ENCODE measurements at places on chromosomes 12 and 14. TPM values are rescaled to one million over a fixed set of nuclear protein-coding genes. Genes with fewer than 3 reads are reported as not detected.

DNA sequence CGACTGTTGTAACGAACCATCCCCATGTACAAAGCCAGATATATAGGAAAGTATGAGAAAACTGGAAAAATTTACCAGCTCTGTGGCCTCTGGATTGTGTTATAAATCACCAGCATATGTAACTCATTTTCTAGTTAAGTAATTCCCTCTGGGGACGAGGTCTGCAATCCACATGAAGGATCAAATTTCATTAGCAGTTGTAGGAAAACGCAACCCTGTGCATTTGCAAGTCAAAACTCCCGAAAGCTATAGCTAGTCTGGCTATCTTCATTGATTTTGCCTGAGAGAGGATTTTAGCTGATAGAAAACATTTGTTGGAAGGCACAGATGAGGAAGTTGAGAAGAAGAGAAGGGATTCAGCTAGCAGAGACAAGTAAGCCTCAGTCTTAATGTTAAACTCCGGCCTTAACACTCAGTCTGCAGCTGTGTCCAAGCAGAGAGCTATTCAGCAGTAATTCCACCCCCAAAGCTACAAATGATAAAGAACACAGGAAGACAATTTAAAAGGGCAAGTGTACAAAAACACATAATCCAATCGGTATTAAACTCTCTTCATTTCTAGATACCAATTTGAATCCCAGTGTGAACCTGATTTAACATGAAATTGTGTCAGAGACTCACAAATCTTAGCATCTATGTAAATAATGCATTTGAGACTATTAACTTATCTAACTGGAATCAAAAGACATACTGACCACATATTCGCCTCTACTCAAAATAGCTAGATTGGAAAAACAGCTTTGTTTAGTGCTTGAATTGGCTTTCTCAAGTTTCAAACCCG lies 54.2 kb upstream of the CERS5 start:
- H3K4me1 ChIP-seq = peaks cover 7% of the 10 kb centered on the region
- peak overlapping the region; percentile 96 for H3K4me3 ChIP-seq
- no peaks in the 10 kb centered on the region for H3K36me3 ChIP-seq
- no peak for DNase-seq

- no peaks in the 10 kb centered on the region for H3K27me3 ChIP-seq
- no peak overlapping the region for H3K27ac ChIP-seq
- no peak for DNase-seq
- no peaks in the 10 kb centered on the region for H3K4me1 ChIP-seq
- H3K36me3 ChIP-seq = no peaks in the 10 kb centered on the region
Measured at GRCh38 chr12:50542448-50542847, 37.7 kb downstream of the DIP2B start.

DNA sequence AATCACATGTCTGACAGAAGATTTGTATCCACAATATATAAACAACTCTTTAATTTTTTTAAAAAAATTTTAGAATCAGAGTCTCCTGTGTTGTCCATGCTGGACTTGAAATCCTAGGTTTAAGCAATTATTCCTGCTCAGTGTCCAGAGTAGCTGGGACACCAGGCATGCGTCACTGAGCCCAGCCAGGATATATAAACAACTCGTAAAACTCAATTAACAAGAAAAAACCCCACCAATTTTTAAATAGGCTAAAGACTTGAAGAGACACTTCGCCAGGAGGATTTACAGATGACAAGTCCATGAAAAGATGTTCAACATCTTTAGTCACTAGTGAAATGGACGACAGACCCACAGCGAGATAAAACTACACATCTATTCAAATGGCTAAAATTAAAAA lies 2.0 kb upstream of the SCN8A start:
- H3K27me3 ChIP-seq = no peaks in the 10 kb centered on the region
- no peaks in the 10 kb centered on the region for H3K4me1 ChIP-seq
- H3K4me3 ChIP-seq = no peak overlapping the region
- no peaks in the 10 kb centered on the region for H3K36me3 ChIP-seq

DNA sequence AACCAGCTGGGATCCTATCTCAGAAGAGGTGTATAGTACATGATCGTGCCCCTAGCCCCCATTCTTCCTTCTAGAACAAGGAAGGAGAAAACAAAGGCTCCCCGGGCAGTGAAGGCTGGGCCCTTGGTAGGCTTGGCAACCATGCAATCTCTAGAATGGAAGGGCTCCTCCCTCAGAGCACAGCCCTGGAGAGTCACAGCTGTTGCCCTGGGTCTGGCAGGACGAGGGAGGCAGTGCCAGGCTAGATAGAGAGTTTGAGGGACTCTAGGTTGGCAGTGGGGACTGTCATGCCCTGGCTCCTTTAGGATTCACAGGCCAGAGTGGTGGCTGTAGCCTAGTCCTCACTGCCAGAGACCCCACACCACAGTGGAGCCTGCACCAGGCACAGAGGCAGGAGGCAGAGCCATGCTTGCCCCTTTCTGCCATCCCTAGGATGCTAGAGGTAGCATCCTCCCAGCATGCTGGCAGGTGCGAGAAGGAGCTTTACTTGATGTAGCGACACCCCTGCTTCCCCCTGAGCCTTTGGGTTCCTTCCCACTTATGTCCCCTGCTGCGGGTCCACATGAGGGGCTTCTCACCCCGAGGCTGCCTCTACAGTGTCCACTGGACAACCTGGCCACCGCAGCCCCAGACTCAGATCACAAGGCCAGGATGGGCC lies 33.4 kb upstream of the CIPC start:
- no peak overlapping the region for H3K4me3 ChIP-seq
- H3K27me3 ChIP-seq = no peaks in the 10 kb centered on the region
- H3K4me1 ChIP-seq = no peaks in the 10 kb centered on the region
- DNase-seq = no peak

Gene SCN8A
- total RNA-seq = 0.48 TPM

DNA sequence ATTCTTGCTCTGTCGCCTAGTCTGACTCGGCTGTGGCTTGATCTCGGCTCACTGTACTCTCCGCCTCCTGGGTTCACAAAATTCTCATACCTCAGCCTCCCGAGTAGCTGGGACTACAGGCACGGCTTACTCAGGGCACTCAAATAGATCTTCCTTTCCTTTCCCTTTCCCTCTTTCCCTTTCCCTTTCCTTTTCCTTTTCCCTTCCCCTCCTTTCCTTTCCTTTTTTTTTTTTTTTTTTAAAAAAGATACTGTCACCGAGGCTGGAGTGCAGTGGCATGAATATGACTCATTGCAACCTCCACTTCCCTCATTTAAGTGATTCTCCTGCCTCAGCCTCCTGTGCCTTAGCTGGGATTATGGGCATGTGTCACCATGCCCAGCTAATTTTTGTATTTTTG lies 86.0 kb downstream of the AEBP2 start:
- H3K27me3 ChIP-seq = no peaks in the 10 kb centered on the region
- H3K4me3 ChIP-seq = no peak overlapping the region
- no peak for DNase-seq
- H3K27ac ChIP-seq = no peak overlapping the region
- H3K4me1 ChIP-seq = peaks cover 3% of the 10 kb centered on the region

GRCh38 chr12:52243856-52244614 lies 11.0 kb downstream of the KRT7 start:
- H3K36me3 ChIP-seq = no peaks in the 10 kb centered on the region
- no peaks in the 10 kb centered on the region for H3K27me3 ChIP-seq
- H3K4me1 ChIP-seq = no peaks in the 10 kb centered on the region
- peak; percentile 95 for DNase-seq

Gene ADGRD1
- total RNA-seq = 59.2 TPM

Gene LPAR5
- 3.7 TPM for total RNA-seq

- H3K27me3 ChIP-seq = no peaks in the 10 kb centered on the region
- H3K27ac ChIP-seq = no peak overlapping the region
- DNase-seq = no peak
Measured at GRCh38 chr14:92458136-92459029, 55.2 kb upstream of the RIN3 start.

- H3K27me3 ChIP-seq = no peaks in the 10 kb centered on the region
- peak; percentile 94 for DNase-seq
- no peaks in the 10 kb centered on the region for H3K36me3 ChIP-seq
Measured at GRCh38 chr14:52068615-52069306, at the start of gene NID2. TSS of gene NID2 (minus strand) at chr14:52069059. CDS start at chr14:52068994, 65 bp downstream.

GRCh38 chr12:108589028-108589839 lies 8.7 kb downstream of the TMEM119 start:
- H3K36me3 ChIP-seq = no peaks in the 10 kb centered on the region
- no peak overlapping the region for H3K4me3 ChIP-seq
- no peaks in the 10 kb centered on the region for H3K27me3 ChIP-seq

- H3K4me3 ChIP-seq = no peak overlapping the region
- H3K27ac ChIP-seq = no peak overlapping the region
- no peaks in the 10 kb centered on the region for H3K27me3 ChIP-seq
- no peaks in the 10 kb centered on the region for H3K4me1 ChIP-seq
- no peaks in the 10 kb centered on the region for H3K36me3 ChIP-seq
Measured at GRCh38 chr14:55891692-55892091, 226.5 kb upstream of the PELI2 start.

Gene PLA2G1B
- total RNA-seq = 1.2 TPM

Gene PSME2
- total RNA-seq = 93.6 TPM

- peak overlapping the region; percentile 14 for H3K4me3 ChIP-seq
- H3K4me1 ChIP-seq = no peaks in the 10 kb centered on the region
- no peaks in the 10 kb centered on the region for H3K36me3 ChIP-seq
- H3K27me3 ChIP-seq = no peaks in the 10 kb centered on the region
Measured at GRCh38 chr12:54018468-54018984, 9.7 kb upstream of the HOXC6 start.

- no peaks in the 10 kb centered on the region for H3K27me3 ChIP-seq
- no peaks in the 10 kb centered on the region for H3K36me3 ChIP-seq
- no peak for DNase-seq
- H3K27ac ChIP-seq = no peak overlapping the region
Measured at GRCh38 chr14:21852061-21852664, 178.5 kb upstream of the OR4E1 start.

GRCh38 chr14:59376686-59377085 lies 88.5 kb downstream of the GPR135 start:
- H3K36me3 ChIP-seq = no peaks in the 10 kb centered on the region
- no peaks in the 10 kb centered on the region for H3K27me3 ChIP-seq
- H3K4me3 ChIP-seq = no peak overlapping the region
- H3K4me1 ChIP-seq = no peaks in the 10 kb centered on the region

Gene PTGDR
- total RNA-seq = 2.9 TPM

Data from aorta (tissue), 5 donors.